Pancreas (tissue), 10 donors: ENCODE measurements at places on chromosomes 3 and 15.

DNA sequence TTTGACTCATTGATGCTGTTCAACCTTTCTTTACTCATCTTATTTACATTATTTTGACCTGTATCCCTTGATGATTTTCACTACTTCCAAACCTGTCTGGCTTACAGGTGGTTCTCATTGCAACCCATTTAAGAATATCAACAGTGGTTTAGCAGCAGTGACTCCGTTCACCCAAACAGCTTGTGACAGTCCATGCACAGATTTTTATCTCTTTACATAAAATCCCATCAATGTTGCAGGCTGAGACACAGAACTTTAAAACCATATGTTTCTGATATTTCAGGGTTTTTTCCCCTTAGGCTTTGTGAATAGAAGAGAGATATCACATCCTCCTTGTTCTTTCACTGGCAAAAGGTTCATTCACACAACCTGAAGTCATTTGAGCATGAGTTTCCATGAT, 149.1 kb upstream of the CDIN1 start:
- H3K4me1 ChIP-seq: no peaks in the 10 kb centered on the region
- no peaks in the 10 kb centered on the region for H3K36me3 ChIP-seq
- no peaks in the 10 kb centered on the region for H3K27me3 ChIP-seq
- no peak overlapping the region for H3K4me3 ChIP-seq

DNA sequence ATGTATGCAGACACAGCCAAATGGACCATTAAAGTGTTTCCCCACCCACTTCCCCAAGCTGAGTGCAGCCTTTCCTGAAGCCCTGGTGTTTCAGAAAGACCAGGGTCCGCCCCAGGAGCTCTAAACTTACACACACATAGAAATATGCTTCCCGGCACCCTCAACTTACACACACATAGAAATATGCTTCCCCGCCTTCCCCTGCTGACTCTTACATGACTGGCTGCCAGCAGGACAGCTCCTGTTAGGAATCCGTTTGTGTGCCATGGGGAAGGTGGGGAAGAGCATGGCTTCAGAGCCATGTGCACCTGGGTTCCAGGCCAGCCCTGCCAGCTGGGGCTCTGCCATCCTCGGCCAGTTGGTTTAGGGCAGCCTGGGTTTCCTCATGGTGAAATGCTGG, 3.6 kb downstream of the CLEC3B start:
- H3K27me3 ChIP-seq: peaks cover 5% of the 10 kb centered on the region
- no peaks in the 10 kb centered on the region for H3K36me3 ChIP-seq
- no peak for DNase-seq
- H3K4me3 ChIP-seq: no peak overlapping the region

GRCh38 chr3:175898194-175898593, 1039.1 kb downstream of the NAALADL2 start:
- no peaks in the 10 kb centered on the region for H3K36me3 ChIP-seq
- no peak overlapping the region for H3K4me3 ChIP-seq
- no peak for DNase-seq
- H3K27me3 ChIP-seq: no peaks in the 10 kb centered on the region
- H3K27ac ChIP-seq: no peak overlapping the region

DNA sequence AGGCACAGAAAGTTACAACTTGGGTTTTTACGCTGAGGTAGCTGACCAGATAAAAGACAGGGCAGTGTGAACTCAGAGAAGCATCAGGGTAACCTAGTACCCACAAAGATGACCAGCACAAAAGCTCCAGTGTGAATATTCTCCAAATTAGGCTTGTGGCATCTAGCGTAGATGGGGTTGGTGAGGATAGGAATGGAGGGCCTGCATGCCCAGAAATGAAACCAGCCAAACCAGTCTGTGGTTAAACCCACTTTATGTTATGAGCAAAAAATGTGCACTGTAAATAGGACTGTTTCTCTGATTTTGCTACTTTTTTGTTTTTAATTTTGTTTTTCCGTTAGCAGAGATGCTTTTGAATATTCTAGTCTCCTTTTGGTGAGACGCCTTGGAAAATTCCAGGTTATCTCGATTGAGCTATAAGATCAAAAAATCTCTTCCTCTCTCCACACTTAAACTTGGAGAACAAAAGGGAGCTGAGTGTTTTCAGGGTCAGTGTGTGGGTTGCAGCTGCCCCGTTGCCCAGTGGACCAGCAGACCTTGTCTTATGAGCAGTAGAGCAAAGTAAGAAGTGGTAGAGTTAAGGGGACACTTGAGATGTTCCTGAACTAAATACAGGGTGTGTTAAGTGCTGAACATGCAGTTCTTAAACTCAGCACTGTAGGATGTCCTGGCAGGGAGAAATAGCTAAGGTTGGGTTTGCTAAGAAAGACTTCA, 132.9 kb downstream of the C3orf38 start:
- no peak overlapping the region for H3K27ac ChIP-seq
- no peaks in the 10 kb centered on the region for H3K27me3 ChIP-seq
- no peaks in the 10 kb centered on the region for H3K36me3 ChIP-seq
- H3K4me1 ChIP-seq: no peaks in the 10 kb centered on the region
- no peak for DNase-seq
- H3K4me3 ChIP-seq: no peak overlapping the region

GRCh38 chr3:38473229-38473628, 19.5 kb downstream of the ACVR2B start:
- no peak overlapping the region for H3K4me3 ChIP-seq
- no peak overlapping the region for H3K27ac ChIP-seq
- H3K27me3 ChIP-seq: no peaks in the 10 kb centered on the region

DNA sequence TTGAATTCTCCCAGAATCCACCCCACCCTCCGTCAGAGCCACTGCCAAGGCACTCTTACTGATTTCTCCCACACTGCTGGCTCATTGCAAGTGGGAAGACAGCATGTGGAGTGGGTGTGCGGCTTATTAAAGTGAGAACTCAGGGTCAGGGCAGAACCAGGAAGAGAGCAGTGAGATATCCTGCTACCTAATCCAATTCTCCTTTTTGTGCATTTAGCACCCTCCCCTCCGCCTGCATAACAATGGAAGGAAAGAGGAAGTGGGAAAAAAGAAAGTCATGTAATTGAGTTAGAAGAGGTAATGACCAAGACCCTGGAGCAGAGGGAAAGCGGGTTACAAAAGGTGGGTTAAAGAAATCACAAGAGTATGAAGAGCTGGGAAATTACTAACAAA, 27.8 kb upstream of the PIK3CB start:
- H3K4me1 ChIP-seq: peaks cover 30% of the 10 kb centered on the region
- H3K36me3 ChIP-seq: no peaks in the 10 kb centered on the region
- DNase-seq: peak; percentile 79
- peak overlapping the region; percentile 15 for H3K4me3 ChIP-seq
- peak overlapping the region; percentile 75 for H3K27ac ChIP-seq

DNA sequence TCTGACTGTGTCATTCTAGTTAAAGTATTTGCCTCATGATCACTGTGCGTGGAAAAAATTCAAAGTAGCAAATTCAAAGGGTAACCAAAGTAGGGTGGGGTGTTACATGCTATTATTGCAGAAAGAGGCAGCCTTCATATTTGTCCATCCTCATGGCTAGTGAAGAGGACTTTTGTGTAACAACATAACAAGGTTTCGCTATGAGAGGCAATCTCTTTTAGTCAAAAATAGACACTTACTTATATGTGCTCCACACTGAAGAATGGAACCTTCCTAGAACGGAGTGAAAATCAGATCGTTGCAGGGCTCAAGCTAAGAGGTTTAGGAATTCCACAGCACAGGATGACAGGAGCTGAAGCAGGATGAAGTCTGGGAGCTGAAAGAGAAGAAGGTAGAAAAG, 345.1 kb upstream of the CBLB start:
- no peaks in the 10 kb centered on the region for H3K36me3 ChIP-seq
- no peaks in the 10 kb centered on the region for H3K27me3 ChIP-seq
- H3K4me1 ChIP-seq: no peaks in the 10 kb centered on the region

DNA sequence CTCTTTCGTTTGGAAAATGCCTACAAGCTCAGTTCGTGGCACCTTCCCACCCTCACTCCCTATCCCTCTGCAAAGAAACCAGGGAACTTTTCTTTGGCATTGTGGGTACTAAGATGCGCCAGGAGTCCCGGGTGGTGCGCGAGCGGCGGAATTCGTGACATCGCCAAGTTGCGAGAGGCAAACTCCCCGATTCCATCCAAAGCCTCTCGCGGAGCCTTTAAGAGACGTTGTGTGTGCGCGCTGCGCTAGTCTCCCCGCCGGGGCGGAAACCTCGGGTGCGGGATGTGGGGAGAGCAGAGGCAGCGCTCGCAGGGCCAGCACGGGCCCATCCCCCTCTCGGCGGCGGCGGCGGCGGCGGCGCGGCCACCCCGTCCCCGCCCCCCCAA, 443 bp upstream of the NR2F2 start:
- no peaks in the 10 kb centered on the region for H3K27me3 ChIP-seq
- no peaks in the 10 kb centered on the region for H3K4me1 ChIP-seq
- DNase-seq: no peak
- no peaks in the 10 kb centered on the region for H3K36me3 ChIP-seq
- H3K4me3 ChIP-seq: peak overlapping the region; percentile 64

GRCh38 chr3:106345353-106346027, 476.7 kb upstream of the CBLB start:
- H3K4me3 ChIP-seq: no peak overlapping the region
- H3K27me3 ChIP-seq: no peaks in the 10 kb centered on the region
- DNase-seq: no peak
- no peak overlapping the region for H3K27ac ChIP-seq
- H3K4me1 ChIP-seq: no peaks in the 10 kb centered on the region

DNA sequence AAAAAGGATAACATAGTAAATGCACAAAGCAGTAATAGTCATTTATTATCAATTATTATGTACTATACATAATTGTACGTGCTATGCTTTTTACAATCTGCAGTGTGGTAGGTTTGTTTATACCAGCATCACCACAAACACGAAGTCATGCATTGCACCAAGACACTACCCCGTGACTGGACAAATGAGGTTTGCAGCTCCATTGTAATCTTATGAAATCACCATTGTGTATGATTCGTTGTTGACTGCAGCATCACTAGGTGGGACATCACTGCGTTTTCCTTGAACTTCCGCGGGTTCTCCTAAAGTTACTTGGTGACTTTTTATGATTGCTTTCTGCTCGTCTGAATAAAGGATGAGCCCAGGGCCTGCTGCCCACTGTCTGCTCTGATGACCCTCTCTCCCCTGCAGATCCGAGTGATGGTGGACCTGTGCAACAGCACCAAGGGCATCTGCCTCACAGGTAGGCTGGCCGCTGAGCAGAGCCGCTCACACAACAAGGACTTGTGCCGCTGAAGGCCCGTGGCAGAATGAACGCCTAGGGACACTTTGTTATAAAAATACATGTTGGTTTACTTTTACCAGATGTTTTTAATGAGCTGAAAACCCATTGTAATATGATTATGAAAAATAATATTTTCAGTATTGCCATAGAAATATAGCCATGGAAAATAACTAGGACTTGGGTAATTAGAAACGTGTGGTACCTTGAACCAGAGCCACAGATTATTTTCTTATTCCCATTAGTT, 35.8 kb downstream of the GLDN start:
- no peak overlapping the region for H3K27ac ChIP-seq
- H3K27me3 ChIP-seq: no peaks in the 10 kb centered on the region
- no peaks in the 10 kb centered on the region for H3K4me1 ChIP-seq
- no peak overlapping the region for H3K4me3 ChIP-seq
- DNase-seq: no peak

DNA sequence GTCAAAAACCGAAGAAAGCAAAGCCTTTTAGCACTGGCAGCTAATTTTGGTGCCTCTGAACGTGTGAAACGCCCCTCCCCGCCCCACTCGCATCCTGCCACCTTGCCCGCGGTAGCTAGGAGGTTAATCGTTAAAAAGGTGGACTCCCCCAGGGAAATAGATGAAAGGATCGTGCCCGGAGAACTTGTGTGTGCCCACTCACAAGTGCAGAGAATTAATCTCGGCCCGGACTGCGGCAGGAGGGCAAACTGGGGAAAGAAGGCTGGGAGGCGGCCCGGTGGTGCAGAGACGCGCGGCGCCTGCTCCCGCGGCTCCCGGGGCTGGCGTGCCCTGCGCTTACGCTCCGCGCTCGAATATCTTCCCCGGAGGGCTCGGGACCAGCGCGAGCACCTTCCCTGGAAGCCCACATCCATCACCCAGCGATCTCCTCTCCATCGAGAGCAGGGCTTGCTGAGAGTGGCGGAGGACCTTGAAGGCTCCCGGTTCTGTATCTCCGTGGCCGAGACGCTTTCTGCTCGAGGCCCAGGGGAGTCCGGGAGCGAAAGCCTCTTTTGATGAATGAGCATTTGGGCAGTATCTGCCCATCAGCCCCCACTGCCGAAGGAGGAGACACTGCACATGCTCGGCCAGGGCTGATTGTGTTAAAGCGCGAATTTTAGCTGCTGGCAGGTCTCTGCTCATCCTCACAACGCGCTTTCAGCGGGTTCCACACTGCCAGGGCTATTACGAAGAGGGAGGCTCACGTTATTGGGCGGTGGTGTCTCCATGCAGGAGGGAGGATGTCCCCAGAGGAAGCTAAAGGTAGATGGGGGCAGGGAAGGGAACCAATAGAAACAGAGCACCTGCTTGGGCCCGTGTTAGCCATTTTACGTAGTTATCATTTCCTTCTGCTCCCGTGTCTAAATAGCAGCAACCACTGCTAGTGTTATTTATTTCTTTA, 1.3 kb upstream of the SPTSSB start:
- H3K27ac ChIP-seq: no peak overlapping the region
- H3K4me3 ChIP-seq: peak overlapping the region; percentile 33
- H3K4me1 ChIP-seq: no peaks in the 10 kb centered on the region

- H3K4me3 ChIP-seq: no peak overlapping the region
- no peaks in the 10 kb centered on the region for H3K36me3 ChIP-seq
- H3K4me1 ChIP-seq: no peaks in the 10 kb centered on the region
- no peaks in the 10 kb centered on the region for H3K27me3 ChIP-seq
Measured at GRCh38 chr15:64490598-64491259, 30.4 kb downstream of the ZNF609 start.

DNA sequence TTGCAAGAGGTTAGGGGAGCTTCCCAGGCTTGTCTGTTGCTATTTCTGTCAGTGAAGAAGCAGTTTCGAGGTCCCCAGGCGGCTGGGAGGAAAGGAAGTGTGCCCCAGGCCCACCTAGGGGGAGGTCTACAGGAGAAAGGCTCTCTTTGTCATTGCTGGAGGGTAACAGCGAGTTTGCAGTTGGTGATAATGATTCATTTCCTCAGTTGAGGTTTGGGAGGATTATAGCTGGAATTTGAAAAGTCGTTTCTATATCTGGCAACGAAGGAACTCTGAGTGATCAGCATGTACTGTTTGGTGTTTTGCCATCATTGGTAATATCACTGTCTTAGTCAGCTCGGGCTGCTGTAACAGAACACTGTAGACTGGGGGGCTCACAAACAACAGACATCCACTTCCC, 65.5 kb upstream of the UBE3A start:
- DNase-seq: no peak
- H3K27ac ChIP-seq: no peak overlapping the region
- H3K4me3 ChIP-seq: no peak overlapping the region
- no peaks in the 10 kb centered on the region for H3K4me1 ChIP-seq
- no peaks in the 10 kb centered on the region for H3K27me3 ChIP-seq
